Osteocyte (in vitro differentiated cells): ENCODE measurements at places on chromosomes 7 and 10. TPM values are rescaled to one million over a fixed set of nuclear protein-coding genes. Genes with fewer than 3 reads are reported as not detected.

DNA sequence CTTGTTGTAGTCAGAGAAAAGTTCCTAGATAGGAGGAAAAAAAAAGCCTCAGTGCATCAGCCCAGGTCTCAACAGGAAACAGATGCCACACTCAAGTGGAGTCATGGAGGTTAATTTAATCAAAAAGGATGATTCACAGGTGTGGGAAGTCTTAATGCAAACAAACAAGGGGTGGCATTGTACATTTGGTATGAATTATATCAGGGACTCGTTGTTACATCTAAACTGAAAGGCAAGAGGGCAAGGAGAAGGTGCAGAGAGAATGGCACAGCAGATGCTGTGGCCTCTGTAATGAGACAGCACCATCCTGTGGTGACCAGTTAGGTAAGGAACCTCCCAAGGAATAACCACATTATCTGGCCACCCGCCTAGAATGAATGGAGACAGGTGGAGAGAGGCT is 133.7 kb downstream of the PTPRZ1 start:
- DNase-seq, result no peak

DNA sequence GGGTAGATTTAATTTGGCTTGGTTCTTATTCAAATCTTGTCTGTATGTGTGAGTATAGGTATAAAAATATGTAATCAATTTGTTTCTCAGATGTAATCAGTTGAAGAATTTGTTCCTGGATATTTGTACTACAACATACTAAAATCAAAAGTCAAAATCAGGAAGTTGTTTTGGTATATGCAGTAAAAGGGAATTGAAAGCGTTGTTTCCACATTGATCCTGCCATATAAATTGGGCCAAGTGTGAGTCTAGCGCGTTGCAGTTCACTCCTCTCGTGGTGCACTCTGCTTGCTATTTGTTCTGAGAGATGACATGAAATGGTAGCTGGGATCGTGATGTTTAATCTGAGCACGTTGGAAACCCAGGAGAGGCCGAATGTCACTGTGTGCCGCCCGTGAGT is 55.9 kb downstream of the SHH start:
- DNase-seq, result no peak

The MRLN gene
- not detected in 2 replicates for total RNA-seq

DNA sequence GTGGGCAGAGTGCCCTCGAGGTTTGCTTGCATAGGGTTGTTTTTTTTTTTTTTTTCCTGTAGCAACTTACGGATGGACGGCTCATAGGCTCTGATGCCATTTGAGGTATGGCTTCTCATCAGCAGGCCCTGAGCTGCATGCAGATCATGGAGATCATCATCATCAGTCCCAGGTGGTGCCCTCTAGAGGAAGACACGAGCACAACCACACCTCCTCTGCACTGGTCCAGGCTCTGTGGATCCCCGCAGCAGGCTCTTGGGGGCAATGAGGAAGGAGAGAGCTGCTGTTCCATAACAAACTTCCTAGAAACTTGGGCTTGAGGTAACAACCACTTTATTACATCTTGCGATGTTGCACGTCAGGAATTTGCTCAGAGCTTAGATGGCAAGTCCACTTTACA is 132.7 kb upstream of the CXCL12 start:
- no peak for DNase-seq

- no peak for DNase-seq
Measured at GRCh38 chr10:73591935-73592699, 975 bp upstream of the USP54 start.

The CRTAC1 gene
- total RNA-seq, result 0.16 TPM in 2 replicates

DNA sequence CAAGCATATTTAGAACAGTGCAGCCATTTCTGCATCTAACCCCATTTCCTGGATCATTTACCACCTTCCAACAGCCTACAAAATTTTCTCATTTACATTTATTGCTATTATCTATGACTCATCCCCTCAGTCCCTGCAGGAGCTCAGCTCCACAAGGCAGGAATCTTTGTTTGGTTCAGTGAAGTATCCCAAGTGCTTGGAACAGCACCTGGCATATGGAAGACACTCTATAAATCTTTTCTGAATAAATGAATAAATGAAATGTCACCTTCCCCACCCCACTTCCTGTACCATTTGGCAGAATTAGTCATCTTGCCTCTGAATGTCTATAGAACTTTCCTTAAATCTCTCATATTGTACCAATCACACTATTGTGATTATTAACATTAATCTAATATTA is 110.7 kb downstream of the HIP1 start:
- DNase-seq, result no peak

DNA sequence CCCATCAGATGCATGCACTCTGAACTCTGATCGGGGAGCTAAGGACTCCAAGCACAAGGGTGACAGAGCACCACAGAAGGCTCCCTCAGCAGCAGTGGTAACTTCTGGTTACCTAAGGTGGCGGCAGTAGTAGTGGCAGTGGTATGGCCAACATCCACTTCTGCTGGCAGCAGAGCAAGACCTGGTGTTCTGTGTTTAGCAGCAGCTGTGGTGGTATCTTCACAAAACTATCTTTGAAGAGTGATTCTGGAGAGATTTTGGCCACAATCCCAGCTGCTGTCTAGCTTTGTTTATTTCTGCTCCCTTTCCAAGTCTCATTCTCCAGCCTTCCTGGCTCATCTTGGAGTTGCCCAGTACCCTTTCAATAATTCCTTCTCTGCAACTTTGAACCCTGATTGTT is 102.4 kb upstream of the LRGUK start:
- DNase-seq, result no peak

DNA sequence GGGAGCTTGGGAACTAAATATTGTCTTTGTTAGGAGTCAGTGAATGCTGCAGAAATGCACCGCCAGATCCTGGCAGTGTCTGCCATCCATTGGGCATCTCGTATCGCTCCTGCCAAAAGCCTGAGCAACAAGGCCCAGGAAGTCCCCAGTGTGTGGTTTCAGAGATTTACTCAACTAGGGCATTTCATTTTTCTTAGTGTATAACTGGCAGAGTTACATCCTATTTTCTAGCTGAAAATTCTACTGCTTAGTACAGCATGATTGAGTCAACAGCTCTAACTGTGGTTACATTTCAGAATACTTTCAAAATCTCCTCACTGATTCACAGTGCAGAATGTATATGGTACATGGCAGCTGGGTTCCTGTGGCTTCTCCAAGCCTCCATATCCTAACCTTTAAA is 95.8 kb upstream of the CREB5 start:
- no peak for DNase-seq

The COL17A1 gene
- not detected in 2 replicates for total RNA-seq

- DNase-seq, result no peak
Measured at GRCh38 chr10:113646336-113647201, 17.3 kb downstream of the NRAP start.

DNA sequence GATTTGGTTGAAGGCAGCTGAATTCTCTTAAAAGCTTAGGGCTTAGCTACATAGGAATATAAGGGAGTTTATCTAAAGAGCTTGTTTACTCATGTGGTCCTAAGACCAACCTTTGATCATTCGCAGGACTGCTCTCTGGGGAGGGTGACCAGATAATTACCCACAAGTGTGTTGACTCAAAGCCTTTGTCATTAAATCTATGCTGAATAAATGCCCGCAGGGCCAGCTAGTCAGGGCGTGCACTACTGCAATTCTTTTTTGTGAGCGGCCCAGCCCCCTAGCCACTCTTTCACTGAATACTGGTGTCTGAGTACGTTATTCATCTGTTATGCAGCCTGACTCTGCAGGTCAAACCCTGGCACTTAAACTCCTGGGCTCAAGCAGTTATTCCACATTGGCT is 69.6 kb downstream of the AKAP9 start:
- no peak for DNase-seq

DNA sequence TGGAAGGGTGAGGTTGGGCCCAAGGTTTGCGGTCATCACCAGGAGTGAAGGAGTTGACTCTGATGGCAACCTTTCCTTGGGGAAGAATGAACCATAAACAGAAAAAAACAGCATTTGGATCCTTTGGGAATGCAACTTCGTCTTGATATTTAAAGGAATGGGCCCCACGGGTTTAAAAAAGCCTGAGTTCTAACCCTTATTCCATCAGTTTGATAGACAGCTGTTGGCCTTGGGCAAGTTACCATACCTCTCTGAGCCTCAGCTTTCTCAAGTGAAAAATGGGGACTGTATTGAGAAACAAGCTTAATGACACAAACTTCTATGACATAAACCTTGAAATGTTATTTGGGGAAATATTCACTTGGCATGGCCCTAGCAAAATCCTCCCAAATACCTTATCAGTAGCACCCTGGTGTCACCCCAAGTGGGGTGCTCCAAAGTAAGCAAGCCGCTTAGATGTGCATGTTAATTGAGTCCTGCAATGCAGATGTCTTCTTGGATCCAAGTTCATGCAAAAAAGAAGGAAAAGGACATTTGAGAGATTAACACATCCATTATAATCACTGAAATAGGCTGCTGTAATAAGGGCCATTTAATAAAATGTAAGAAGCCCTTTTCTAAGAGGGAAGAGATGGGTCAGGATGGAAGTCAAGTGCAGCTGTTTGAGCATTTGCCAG is 13.8 kb downstream of the MXI1 start:
- no peak for DNase-seq

The TMEM139 gene
- not detected in 2 replicates for total RNA-seq

DNA sequence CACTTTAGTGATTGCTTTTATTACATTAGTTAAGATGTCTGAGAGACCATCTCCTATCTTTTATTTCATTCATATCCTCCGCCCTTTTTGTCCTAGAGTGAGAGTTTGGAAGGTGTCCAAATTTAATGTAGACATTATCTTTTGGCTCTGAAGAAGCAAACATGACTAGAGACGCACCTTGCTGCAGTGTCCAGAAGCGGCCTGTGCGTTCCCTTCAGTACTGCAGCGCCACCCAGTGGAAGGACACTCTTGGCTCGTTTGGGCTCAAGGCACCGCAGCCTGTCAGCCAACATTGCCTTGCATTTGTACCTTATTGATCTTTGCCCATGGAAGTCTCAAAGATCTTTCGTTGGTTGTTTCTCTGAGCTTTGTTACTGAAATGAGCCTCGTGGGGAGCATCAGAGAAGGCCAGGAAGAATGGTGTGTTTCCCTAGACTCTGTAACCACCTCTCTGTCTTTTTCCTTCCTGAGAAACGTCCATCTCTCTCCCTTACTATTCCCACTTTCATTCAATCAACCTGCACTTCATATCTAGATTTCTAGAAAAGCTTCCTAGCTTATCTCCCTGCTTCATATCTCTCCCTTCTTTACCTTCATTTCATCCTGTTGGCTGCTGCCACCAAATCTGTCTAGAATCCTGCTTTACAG is 10.4 kb upstream of the CLCN1 start:
- no peak for DNase-seq

The ZNF467 gene
- 3.4 and 4.4 TPM in 2 replicates for total RNA-seq

The SPDYE9 gene
- not detected in 2 replicates for total RNA-seq

The TAS2R41 gene
- total RNA-seq, result not detected in 2 replicates

DNA sequence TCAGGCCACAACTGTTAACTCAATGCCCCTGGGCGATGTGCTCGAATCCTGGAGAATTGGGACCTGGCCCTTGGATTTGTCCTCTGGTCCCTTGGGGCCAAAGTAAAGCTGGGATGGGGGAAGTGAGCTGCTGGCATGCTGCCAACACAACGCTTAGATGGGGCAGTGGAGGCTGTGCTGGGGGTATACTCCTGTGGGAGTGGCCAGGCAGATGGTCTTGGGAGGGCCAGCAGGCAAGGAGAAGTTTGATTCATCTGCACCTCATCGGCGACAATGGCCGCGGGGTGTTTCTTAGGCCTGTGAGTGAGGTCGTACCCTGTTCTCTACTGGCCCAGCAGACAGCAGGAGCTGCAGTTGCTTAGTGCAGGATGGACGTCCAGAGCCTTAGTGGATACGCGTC is 139.0 kb upstream of the MTPN start:
- DNase-seq, result no peak

GRCh38 chr7:29996321-29996720 is 6.7 kb upstream of the SCRN1 start:
- DNase-seq, result no peak

- no peak for DNase-seq
Measured at GRCh38 chr10:24306507-24306875, 97.6 kb downstream of the KIAA1217 start.

GRCh38 chr7:116553168-116553964 is 28.5 kb downstream of the CAV1 start:
- no peak for DNase-seq

GRCh38 chr10:69871074-69871473 is 69.4 kb downstream of the COL13A1 start:
- no peak for DNase-seq

DNA sequence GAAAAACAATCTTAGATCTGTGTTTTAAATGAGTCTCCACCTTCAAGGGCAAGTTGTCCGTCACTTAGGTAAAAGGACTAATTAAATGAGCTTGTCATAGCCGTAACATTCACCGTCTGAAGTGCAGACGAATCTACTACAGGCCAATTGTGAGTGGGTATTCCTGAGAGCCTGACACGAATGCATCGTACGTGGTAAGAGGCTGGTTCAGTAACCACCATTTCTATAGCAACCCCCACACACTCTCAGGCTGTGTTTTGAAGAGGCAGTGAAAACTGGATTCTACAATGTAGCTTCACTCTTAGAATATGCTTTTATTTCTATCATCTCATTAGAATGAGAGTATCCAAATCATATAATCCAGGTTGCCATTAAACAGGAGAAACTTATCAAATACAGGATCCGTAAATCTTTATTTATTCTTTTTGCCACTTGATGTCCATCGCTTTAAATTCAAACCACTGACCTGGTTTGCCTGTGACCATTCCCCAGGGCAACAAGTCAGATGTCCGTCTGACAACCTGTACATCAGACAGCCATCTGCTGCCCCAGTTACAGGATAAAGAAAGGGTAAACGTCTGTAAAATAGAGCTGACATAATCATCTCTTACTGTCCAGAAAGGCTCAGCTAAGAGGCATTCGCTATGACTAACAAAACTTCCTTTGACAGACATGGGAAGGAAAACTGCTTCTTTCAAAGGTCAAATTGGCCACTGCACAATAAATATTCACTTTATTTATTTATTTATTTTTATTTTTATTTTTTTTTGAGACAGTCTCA is 70.3 kb upstream of the NMT2 start:
- no peak for DNase-seq

DNA sequence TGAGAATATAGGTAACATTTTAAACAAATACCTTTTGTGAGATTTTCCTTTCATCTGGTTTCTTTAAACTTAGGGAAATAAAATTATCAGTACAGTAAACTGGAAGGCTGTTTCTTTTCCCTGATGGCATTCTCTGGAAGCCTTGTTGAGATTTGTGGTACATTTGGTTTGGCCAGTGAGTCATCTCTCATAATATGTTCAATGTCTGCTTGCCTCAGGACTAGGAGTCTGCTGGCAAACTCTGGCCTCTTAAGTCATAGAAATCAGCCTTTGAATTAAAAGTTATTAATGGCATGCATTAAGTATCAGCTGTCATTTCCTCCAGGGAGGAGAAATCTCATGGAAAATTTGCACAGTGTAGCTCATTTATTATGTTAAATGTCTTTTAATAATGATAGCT is 316.6 kb upstream of the KIAA1217 start:
- no peak for DNase-seq

DNA sequence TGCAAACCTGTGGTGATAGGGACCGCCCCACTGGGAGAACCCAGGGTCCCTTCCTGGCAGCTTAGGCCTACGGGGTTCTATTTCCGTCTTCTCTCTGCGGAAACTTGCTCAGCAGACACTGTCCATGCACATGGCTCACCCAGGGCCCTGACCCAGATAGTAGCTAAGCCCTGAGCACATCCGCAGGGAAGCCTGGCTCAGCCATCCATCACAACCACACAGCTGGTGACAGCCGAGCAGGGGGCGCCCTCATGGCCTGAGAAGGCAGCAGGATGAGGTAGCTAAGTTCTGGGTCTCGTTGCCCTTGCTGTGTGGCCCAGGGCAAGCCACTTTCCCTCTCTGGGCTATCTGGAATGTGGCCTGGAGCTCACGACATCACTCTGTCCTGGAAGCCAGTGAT is 23.3 kb downstream of the NPTX2 start:
- DNase-seq, result no peak

GRCh38 chr7:4659551-4660286 is 22.4 kb upstream of the FOXK1 start:
- no peak for DNase-seq
